ENCODE measurements at places on chromosomes 12 and 14.
A peak's percentile ranks its signal among the peaks of the same experiment; 100 is the strongest.

GRCh38 chr14:104872469-104873341, 7.6 kb downstream of the CEP170B start:
- no peak for DNase-seq

- DNase-seq = no peak
Observed at GRCh38 chr14:24092110-24092504, 2.0 kb upstream of the PCK2 start.

- no peak for DNase-seq
Observed at GRCh38 chr12:55705782-55706402, 1.8 kb downstream of the ITGA7 start.

DNA sequence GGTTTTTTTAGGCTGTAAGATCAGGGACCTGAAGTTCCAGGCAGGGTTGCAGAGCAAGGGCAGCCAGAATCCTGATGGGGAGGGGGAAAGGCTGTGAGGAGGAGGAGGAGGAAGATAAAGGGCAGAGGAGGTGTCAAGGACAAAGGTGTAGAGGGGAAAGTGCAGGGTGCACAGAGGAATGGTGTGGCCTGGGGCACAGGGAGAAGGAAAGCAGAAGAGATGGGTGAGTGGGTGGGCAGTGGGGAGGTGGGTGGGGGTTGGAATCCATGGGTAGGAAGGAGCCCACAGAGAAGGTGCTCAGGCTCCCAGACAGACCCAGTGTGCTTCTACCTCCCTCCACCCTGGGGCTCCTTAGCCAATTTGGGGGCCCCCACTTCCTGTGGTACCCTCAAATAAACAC, 11.2 kb downstream of the TRPV4 start:
- DNase-seq = no peak

- DNase-seq = no peak
Observed at GRCh38 chr12:61538951-61539350, 721.3 kb upstream of the USP15 start.

DNA sequence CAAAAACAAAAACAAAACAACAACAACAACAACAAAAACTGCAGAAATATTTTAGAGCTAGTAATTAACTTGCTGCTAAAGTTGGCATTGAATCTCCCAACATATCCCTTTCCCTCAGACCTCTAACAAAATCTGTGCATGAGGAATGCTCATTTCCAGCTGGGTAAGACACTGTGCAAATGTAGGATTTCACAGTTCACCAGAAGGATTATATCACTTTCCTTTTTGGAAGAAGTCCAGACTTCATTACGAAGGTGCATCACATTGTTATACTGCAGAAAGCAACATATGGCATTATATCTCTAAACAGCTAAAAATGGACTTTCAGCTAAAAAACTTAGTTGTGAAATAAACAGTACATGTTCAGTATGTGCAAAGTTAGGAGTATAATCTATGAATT, 341.8 kb downstream of the FSCB start:
- no peak for DNase-seq

DNA sequence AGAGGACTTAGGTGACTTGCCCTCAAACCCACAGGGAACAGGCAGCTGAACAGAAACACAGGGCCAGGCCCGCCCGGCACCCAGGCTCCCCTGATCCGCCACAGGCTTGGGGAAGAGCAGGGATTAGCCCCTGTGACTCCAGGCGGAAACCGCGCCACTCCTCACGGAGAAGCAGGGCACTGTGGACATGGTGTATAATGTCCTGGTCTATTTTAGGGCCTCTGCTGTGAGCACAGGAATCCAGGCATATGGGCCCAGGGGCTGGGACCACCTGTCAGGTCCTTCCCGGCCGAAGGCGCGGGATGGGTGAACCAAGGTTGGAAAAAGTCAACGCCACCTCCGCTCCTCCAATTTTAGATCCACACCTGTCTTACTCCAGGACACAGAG, 34.6 kb upstream of the MEG3 start:
- no peak for DNase-seq

DNA sequence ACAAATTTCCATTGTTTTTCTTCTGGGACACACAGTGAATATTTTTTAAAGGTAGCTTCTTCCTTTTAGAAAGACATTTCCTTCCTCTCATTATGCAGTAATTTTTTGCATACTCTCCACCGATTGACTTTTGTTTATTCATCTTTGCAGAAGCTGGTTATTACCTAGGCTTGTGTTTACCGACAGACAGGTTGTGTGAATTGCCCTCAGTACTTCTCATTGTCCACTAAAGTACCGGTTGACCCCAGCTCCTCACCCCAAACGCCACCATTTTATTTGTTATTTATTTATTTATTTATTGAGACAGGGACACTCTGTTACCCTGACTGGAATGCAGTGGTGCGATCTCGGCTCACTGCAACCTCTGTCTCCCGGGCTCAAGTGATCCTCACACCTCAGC, 63.4 kb upstream of the MYL2 start:
- no peak for DNase-seq

GRCh38 chr14:55102141-55102621, 26.9 kb upstream of the LGALS3 start:
- DNase-seq = peak; percentile 20

DNA sequence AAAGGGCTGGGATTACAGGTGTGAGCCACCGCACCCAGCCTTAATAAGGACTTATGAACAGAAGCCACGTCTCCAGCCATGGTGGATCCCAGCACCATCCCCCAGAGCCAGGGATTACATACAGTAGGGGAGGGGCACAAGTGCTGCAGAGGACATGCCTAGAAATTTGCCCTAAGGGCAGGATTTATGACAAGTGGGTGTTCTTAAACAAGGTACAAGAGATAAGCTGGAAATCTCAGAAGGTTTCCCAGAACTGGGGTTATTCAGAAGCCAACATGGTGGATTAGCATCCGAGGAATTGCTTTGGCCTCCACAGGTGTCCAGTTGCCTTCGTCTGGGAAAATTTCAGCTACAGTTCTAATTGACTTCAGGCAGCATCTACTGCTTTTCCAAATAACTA, 114.4 kb upstream of the EGLN3 start:
- DNase-seq = no peak

DNA sequence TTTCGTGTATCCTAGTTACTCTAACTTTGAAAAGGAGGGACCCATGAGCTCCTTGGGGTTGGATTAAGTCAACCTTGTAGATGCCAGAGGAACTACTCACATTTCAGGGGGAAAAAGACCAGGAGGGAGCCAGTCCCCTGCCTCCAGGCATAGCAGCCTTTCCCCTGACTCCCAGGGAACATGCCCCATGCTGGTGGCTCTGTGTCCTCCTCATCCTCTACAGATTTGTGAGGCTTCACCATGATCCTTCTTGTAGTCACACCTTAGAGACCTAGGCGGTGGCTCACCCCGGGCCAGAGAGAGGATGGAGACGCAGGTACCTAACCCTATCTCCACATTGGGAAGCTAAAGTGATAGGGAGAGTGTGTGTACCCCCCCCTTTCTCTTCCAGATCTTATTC, 16.0 kb upstream of the PPP1R1A start:
- DNase-seq = no peak

- no peak for DNase-seq
Observed at GRCh38 chr12:92879698-92880322, 49.3 kb downstream of the EEA1 start.

DNA sequence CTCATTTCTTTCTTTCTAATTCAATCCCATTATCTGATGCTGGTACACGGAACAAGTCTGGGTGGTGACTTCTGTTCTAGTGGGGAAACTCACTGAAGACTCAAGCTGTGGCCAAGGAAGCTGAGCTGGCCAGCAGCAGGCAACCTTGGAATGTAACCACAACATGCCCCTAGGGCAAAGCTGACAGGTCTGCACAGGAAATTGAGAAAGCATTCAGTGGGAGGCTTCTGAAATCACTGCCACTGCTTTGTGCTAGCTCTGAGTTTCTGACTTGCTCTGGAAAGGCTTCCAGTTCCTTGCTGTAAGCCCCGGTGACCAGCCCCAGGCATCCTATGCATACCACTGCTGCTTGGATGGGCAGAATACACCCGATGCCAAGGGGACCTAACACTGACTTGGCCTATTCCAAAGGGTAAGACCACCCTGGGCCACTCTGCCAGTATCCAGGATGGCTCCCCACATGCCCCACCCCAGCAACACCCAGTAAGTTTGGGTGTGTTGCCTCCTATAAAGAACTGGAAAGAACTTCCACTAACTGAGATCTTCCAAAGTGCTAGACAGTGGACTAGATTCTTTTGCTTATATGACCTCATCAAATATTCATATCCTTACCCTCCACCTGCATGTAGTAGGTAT, 84.5 kb upstream of the CDKN3 start:
- DNase-seq = no peak

DNA sequence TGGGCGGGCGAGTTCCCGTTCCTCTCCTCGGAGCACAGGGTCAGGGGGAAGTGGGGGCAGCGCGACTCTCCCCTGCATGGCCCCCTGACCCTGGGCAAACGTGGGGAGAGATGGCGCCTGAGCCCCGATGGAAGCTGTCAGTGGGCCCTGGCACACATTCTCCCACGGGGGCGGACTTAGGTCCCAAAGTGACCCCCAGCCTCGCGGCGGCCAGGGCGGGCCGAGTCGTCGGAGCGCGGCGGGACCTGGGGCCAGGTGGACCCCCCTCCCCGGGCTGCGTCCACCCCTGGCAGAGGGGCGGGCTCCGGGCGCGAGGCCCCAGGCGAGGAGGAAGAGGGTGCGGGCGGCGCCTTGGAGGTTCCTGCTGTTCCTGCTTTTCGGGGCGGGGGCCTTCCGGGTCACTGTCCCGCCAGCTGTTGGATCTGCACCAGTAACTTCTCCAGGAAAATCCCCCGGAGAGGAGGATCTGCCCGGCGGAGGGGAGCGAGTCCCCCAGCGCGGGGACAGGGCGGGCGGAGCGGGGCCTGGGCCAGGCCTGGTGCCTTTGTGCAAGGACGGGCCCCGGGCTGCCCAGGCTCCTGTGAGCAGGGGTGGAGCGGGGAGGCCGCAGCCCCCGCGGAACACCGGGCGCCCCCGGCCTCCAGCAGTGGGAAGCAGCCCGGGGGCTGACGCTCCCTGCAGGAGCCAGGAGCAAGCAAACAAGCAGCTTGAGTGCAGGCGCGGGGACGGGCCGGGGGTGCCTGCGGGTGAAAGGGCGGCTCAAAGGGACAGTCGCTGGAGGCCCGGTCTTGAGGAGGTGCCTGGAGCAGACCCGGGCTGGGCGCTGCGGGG, 15.3 kb downstream of the TNFAIP2 start:
- DNase-seq = no peak

DNA sequence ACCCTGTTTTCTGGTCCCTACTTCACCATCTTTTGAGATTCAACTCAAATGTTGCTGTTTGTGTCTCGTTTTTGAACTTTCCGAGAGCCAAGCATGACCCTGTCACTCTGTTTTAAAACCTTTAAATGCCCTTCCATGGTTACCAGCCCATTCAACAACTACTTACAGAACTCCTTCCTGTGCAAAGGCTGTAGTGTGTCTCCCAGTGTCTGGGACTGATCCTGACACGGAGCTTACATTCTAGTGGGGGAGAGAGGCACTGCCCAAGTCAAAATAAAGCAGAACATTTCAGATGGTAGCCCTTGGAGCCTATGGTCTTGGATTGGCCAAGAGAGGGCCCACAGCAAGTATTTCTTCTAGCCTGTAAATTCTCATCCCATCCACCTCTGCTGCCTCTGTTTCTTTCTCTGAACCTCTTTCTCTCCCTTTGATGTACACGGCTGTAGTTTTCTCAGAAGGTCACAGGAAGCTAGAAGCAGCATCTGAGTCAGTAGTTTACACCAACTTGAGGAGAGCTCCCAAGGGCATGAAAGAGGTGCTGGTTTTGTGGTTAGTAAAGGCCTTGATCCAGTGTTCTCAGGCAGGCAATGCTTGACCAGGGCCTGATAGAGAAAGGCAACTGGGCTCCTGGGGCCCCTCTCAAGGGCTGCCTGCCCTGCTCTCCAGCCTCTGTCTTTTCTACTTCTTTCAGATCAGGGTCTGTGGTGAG, 42.3 kb upstream of the SLC24A4 start:
- DNase-seq = no peak

- no peak for DNase-seq
Observed at GRCh38 chr12:106586278-106586802, 3.5 kb downstream of the RFX4 start.

DNA sequence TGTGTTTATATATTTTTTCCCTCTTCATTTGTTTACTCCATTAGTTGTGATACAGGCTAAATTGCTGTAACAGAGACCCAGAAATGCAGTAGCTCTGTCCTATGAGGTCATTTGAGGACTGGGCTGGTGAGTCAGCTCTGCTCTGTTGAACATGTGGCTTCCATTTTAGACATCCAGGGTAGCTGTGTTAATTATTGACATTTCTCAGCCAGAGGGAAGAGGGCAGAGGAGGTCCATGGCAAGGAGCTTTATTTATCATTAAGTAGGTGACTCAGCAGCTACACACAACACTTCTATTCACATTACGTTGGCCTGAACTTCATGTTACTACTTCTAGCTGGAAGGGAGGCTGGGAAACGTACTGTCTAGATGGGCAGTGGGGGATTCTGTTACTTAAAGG, 85.4 kb downstream of the PTCSC3 start:
- no peak for DNase-seq

DNA sequence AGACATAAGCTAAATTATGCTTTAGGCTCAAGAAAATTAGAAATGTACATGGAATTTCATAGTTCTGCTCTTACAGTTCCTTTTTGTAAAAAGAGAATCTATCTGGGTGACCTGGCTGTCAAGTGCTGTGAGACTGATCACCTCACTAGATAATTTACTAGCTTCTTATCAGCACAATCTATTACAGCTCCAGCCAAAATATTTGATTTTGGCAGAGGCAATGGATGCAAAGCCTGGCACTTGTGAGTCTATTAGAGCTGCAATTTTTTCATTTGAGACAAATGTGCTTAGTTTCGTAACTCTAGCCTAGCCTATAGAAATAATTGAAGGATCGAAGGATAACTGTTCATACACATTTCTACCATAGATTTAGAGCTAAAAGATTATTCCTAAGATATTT, 927.5 kb downstream of the SLC6A15 start:
- DNase-seq = no peak

- DNase-seq = no peak
Observed at GRCh38 chr12:51493281-51493680, 68.7 kb downstream of the SLC4A8 start.

- no peak for DNase-seq
Observed at GRCh38 chr12:49198431-49199155, 9.7 kb upstream of the TUBA1A start.

DNA sequence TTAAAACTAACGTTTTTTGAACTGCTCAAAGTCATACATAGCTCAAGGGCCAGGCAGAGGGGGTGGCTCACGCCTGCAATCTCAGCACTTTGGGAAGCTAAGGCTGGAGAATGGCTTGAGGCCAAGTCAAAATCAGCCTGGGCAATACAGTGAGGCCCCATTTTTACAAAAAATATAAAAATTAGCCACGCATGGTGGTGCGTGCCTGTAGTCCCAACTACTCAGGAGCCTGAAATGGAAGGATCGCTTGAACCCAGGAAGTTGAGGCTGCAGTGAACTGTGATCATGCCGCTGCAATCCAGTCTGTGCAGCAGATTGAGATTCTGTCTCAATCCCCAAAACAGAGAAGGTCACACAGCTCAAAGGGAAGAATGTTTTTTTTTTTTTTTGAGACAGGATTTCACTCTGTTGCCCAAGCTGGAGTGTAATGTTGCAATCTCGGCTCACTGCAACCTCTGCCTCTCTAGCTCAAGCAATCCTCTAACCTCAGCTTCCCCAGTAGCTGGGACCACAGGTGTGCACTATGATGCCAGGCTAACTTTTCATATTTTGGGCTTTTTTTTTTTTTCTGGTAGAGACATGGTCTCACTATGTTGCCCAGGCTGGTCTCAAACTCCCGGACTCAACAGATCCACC, 2.9 kb downstream of the RBM23 start:
- DNase-seq = no peak

- no peak for DNase-seq
Observed at GRCh38 chr12:6774499-6775062, 2.3 kb downstream of the LAG3 start.

All from activated T-helper 1 cell treated with Interleukin-2 at 50 U/mL for 16 hours (primary cell).